ENCODE measurements at places on chromosomes 3 and 15.
A peak's percentile ranks its signal among the peaks of the same experiment; 100 is the strongest.

GRCh38 chr3:150237490-150237889 is 170.6 kb upstream of the TSC22D2 start:
- peak; percentile 92 for DNase-seq

GRCh38 chr3:112638327-112639020 is 2.5 kb downstream of the CCDC80 start:
- DNase-seq = no peak

- DNase-seq = no peak
Measured at GRCh38 chr15:93126148-93126547, 37.1 kb upstream of the RGMA start.

DNA sequence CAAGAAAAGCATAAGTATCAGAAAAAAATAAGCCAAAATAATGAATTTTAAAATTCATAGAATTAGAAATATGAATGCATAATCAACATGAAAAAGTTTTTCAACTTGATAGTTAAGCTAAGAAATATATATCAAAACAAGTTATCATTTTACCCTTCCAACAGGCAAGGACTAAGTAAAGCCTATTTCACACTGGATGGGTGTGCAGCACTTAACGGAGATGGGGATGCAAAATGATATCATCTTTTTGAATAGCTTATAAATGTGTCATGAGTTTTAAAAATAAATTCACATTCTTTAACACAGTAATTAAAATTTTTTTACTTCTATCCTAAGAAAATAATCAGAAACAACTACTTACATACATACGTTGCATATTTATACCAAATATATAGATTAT is 20.9 kb downstream of the PIK3R4 start:
- DNase-seq = no peak

DNA sequence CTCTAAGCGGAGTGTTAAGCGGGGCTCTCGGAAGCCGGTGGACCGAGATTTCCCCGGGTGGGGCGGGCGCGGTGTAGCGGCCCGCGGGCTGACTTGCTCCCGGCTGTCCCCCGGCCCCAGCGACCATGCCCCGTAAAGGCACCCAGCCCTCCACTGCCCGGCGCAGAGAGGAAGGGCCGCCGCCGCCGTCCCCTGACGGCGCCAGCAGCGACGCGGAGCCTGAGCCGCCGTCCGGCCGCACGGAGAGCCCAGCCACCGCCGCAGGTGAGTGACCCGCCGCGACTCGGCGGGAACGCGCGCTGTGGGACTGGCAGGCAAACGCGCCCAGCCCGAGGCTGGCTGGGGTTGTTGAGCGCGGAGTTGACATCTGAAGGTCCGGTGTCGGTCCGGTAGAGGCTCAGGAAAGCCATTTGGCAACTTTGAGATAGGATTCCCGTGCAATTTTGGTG is 1.3 kb downstream of the SMC4 start:
- peak; percentile 31 for DNase-seq

- DNase-seq = no peak
Measured at GRCh38 chr3:181578743-181579142, 133.0 kb upstream of the SOX2 start.

DNA sequence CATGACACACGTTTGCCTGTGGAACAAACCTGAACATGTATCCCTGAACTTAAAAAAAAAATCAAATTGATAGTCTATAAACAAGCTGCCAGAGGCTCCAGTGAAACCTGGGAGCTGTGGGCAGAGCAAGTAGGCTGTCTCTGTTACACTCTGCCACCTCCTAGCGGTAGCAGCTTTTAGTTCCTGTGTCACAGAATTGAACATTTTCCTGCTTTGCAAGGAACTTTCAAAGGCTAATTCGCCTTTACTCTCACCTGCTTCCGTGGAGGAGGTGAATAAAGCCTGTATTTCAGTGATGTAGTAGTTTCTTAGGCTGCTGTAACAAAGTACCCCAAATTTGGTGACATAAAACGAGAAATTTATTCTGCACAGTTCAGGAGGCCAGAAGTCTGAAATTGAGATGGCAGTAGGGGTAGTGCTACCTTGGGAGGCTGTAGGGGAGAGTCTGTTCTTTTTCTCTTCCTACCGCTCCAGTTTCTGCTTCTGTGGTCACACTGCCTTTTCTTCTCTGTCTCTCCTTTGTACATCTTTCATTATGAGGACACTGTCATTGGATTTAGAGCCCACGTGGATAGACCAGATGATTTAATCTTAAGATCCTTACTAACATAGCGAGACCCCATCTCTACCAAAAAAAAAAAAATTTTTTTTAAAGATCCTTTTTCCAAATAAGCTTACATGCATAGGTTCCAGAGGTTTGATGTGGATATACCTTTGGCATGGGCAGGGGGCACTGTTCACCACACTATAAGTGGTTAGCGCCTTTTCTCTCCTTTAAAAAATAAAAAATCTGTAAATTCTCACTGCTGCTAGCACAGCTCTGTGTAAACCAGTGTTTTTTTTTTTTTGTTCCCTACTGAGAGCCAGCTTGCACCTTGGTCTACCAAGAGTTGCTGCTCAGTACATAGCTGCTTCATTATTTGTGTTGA is 25.3 kb downstream of the FBXO22 start:
- peak; percentile 60 for DNase-seq

DNA sequence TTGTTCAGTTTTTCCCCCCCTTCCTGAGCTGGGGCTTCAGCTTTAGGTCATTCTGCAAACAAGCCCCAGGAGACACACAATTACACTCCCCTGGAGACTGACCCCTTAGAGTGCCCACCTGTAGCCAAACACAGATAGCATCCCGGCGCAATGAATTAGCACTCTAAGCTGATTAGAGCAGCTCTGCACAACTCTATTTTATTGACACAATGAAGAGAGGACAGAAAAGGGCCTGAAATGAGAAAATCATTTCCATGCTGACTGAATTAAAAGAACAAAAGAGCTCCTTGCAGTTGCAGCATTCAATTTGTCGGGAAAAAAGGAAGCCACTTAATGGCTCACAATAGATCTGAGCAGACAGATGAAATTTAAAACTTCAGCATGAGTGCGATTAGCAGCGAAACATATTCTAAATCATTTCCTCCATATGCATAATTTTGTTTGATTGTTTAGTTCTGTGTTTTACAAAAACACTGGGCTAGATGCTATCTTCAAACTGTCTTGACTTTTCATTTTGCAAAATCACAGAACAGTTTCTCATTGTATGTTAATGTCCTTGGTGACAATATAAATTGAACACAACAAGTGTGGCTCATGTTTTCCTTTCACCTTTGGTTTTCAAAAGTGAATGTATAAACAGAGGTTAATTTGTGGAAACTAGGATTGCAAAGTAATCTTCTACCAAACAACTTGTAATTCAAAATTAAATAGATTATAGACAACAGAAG is 308.6 kb downstream of the MECOM start:
- no peak for DNase-seq

- peak; percentile 35 for DNase-seq
Measured at GRCh38 chr3:73547427-73548248, 77.1 kb downstream of the PDZRN3 start.

DNA sequence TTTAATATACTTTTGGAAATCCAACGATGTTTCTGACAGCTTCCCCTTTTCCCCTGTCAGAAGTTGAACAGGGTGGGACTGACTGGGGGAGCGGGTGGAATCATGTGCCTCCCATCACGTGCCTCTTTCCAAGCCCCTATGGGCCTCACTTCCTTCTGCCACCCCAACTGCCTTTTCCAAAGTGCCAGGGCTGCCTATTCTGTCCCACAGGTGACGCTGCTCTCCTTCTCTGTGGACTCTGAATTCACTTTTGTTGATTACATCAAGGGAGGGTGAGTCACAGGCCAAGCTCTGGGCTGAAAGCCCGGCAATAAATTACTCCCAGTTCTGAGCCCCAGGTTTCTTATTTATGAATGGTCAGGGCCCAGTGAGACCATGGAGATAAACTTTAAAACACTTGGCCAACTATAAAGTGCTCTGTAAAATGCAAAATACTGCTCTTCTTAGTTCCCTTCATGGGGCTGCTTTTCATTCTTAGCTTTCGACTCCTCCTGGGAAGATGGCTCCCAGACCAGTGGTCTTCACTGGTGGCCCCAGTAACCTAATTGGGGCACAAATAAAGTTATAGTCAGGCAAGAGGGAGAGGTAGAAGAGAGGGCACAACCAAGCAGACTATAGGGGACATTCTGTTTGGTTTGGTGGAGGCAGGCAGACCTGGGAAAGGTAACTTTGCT is 12.3 kb downstream of the CPNE9 start:
- DNase-seq = peak; percentile 86

DNA sequence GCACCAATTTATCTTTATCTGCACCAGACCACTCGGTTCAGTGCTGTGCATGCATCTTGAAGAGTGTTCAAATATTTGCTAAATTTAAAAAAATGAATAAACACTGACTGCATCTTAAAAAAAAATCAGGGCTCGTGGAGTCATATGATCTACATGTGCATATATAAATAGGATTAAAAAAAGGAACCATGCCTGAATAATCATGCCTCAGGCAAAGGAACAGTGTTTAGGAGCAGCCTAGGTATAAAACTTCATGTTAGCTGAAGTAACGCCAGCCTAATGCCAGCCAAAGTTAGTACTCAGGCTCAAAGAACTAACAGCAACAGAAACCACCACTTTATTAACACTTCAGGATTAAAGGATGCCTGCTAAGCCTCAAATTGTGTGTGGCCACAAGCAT is 9.5 kb downstream of the ABCC5 start:
- DNase-seq = peak; percentile 46

DNA sequence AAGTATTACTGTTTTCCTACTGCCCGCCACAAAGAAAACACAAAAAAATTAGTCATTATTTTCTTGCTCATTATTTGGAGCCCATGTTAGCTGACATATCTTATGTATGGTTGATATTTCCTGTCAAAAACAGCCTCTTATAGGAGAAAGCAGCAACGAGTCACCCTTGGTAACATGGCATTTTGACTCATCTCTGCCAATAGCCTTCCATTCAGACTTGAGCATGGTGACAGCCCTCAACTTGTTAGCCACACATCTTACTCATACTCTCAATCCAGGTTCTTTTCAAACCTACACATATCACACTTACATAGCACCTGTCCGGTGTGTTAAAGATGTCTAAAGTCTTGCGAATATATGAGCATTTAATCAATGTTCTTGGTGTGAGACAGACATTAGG is 109.4 kb upstream of the SAMMSON start:
- peak; percentile 85 for DNase-seq

DNA sequence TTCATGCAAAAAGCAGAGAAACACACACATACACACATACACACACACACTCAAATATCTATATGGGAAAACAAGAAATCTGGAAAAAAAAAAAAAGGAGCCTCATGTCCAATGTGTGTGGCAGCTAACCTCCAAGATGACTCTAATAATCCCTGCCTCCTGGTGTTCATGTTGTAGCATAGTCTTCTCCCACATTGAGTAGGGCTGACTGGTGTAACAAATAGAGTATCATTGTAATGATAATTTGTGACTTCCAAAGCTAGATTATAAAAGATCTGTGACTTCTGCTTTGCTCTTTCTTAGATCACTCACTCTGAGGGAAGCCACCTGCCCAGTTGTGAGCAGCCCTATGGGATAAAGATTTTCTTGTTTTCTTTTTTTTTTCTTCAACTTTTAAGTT is 130.9 kb upstream of the TNIK start:
- no peak for DNase-seq

DNA sequence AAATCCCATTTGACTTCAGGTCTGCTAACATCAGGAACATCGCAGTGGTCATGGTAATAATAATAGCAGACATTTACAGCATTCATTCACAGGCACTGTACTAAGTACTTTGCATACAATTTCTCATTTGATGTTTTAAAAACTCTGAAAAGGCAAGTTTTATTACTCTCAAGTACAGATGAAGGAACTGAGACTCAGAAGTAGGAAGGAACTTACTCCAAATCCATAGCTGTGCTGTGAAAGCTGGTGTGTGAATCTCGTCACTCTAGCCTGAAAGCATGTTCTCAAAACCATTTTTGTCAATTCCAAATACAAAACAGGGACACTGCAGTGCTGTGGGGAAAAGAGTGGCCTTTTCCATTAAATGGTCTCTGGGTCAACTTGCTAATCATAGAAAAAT is 179.9 kb downstream of the FAM43A start:
- DNase-seq = no peak

DNA sequence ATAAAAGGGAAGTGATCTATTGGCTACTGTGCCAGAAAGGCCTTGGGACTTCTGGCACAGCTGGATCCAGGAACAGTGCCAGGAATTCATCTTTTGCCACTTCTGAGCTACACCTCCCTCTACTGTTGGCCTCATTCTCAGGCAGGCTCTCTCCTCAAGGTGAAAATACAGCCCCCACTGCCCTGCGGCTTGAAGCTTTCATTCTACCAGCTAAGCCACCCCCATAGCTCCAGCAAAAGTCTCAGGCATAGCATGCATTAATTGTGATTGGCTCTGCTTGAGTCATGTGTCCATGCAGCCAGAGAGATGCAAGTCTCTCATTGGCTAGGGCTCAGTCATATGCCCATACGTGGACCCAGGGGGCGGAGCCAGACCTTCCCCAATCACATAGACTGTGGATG is 142.4 kb downstream of the TPRA1 start:
- no peak for DNase-seq

- no peak for DNase-seq
Measured at GRCh38 chr3:171803044-171803443, 7.2 kb downstream of the PLD1 start.

- DNase-seq = no peak
Measured at GRCh38 chr3:89740080-89740880, 632.9 kb downstream of the EPHA3 start.

DNA sequence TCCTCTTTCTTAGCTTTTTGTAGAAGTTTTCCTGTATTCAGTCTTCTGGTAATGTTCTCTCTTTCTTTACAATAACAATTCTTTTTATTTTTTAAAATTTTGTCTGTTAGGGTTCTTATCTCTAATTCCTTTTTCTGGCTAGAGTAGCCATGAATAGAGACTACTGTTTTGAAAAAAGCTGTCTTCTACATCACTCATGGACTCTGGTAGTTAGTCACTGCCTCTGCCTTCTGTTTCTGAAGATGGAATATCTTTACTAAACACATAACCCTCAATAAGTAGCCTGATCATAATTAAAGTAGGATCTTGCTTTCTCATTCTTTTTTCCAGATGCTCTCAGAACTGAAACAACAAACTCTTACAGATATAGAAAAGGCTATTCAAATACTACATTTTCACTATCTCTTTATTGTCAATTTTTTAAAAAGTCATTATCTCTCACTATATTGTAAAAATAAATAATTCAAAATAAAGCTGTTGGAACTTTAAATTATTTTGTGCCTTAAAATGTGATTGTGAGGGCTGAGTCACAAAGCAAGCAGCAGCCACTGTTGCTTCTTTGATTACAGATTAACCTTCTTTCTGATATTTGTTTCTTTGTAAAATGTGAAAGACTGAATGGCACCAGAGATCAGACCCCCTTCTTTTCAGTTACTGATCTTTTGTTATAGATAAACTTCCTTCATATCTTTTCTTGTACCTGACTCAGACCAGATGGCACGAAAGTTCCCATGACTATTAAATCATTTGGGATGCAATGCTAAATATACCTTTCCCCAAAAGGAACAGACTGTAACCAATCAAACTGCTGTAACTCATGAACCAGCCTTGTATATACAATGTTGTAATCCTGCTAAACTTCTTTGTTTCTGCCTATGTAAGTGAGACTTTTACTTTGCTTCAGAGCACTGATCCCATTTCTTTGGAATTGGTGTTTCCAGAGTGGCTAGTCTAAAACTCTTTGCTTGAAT is 1159.5 kb downstream of the IGSF11 start:
- DNase-seq = no peak

All from epithelial cell of esophagus (primary cell).